Stimulated activated CD8-positive, alpha-beta memory T cell treated with anti-CD3 and anti-CD28 coated beads, Interleukin-4, amount 100 ng/mL, for 1 hour (primary cell): ENCODE measurements at places on chromosomes 2 and 18.

DNA sequence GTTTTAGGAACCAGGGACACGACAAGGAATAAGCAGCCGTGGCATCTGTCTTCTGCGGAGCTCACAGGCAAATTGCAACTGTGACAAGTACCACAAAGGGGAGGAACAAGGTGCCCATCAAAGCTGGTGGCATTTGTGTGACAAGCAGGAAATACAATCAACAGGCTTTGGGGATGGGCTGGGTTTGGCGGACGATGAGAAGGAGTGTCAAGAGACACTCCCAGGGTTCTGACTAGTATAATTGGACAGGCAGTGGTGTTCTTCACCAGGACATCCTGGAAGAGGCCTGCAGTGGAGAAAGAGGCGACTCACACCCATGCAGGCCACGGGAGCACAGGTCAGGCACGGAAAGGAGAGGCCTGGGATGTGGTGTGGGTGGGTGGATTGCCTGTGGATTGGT is 14.2 kb upstream of the SPATA3 start:
- DNase-seq, result no peak

- DNase-seq, result no peak
Observed at GRCh38 chr18:48896875-48897511, 53.8 kb downstream of the SMAD7 start.

DNA sequence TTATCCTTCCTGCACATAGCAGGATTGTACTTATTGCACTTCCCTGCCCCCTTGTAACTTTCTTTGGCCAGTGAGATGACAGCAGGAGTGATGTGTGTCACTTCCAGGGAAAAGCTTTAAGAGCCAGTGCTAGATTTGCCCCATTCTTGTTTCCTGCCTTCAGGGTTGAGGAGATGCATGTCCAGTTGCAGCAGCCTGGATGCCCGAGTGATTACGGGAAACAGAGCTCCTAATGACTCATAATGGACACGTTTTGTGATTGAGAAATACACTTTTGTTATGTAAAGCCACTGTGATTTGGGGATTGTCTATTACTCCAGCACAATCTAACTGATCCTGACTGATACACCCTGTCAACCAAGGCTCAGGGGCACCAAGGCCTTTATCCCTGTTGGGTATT is 5.0 kb upstream of the TET3 start:
- DNase-seq, result no peak

GRCh38 chr18:31040686-31041270 is 1.8 kb downstream of the DSC3 start:
- DNase-seq, result no peak

DNA sequence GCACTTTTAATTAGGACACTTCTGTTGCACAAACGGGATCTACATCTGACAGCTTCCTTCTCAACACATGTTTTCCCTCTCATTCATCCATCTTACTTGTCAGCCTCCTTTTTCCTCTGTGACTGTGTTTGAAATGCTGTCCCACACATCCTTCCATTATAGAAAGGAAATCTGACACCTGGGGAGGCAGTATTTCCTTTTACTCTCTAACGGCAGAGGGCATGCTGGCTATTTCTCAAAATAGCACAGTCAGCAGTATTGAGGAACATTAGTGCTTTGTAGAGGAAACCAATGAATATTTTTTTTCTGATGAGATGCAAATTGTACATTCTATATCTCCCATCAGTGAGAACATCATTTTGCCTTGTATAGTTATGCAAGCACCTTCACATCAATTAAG is 668.7 kb downstream of the SLC4A3 start:
- DNase-seq, result no peak

DNA sequence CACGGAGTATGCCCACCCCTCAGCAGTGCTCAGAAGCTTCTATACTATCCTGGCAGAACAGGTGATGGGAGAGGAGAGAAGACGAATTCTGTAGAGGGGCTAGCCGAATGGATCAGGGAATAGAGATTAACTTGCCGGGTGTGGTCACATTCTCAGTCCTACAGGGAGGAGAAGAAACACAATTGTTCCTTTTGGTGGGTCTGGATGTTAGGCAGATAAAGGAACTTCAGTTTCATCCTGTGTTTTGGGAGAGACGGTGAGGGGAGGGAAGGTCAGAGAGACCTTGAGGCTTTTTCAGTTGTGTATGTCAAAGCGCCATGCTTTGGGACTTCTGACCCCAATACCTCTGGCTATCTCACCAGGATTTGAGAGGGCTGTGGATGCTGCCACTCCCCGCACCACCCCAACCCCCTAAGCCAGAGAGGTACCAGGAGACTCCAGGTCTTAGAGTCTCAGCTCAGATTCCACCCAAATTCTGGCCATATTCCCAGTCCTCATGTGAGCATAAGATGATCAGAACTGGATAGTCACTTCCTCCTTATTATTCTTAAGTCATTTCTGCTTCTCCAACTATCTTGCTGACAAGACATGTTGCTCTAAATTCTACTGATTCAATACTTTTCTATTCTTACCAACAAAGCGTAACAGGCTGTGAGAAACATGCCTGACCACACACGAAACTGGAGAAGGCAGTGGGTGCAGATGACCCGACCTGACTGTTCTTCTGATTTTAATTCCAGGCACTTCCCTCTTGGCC is 2.3 kb upstream of the TMEM37 start:
- no peak for DNase-seq

DNA sequence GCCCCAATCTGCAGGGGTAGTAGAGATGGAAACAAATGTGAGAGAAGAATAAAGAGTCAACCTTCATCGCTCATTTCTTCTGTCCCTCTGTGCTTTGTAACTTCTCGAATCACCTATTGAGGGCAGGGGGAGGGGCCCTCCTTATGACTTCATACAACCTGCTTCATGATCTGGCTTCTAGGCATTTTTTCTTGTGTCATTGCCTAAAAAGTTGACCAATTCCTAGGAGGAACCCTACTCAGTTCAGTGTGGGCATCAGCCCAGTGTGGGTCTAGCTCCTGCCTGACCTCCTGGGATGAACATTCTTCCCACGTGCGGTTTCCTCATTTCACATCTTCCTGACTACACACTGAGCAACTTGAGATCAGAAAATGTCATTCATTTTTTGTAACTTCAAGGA is 46.3 kb upstream of the CREB1 start:
- DNase-seq, result no peak

DNA sequence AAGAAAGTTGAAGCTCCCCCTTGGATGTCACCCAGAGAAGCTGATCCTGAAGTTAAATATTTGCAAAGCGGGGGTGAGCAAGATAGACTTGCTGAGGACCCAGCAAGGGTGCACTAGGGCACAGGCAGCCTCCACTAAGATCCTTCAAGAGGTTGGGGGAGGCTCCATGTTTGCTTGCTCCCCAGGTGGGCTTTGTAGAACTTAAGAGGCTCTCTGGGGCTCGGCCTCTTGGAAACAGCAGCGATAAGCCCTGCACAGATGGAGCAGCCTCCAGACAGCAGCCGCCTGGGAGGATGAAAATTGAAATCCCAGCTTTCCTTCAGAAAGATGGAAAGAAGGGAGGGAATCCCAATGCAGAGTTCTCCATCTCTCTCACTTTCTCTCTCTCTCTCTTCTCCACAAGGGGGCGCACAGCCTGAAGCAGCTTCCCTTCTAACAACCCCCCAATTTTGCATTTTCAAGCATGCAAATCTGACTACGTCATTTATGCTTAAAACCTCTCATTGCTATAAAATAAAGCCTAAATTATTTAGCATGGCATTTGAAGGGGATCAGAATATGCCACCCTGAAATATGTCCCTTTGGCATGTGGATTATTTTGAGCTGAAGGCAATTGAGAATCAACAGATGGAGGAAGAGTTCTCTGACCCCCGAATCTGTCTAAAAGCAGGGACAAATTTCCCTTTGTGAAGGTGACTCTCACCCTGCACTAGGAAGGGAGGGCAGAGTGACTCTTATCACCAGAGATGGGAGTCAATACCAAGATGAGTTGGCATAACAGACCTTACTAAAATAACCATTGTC is 185.7 kb upstream of the KLHL29 start:
- no peak for DNase-seq

DNA sequence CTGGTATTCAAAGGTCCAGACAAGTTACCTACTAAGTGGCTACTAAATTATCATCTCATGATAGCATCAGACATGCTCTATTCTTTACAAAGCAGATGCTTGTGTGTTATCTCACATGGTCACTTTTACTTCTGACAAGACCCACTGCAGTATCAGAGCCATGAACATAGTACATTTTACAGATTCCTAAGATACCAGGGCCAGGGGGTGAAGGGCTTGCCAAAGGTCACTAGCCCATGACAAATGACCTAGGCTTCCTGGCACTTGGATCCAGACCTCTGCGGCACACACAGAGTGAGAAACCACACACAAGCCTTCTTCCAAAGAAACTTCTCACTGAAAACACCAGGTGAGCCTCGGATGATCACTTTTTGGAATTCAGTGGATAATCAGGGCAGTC is 446.8 kb downstream of the EIPR1 start:
- no peak for DNase-seq

GRCh38 chr2:138329162-138329561 is 172.4 kb upstream of the SPOPL start:
- no peak for DNase-seq

- no peak for DNase-seq
Observed at GRCh38 chr2:121635371-121635770, 13.9 kb downstream of the CLASP1 start.

GRCh38 chr2:46821600-46821999 is 94.0 kb downstream of the MCFD2 start:
- DNase-seq, result no peak

- DNase-seq, result no peak
Observed at GRCh38 chr18:48866028-48866733, 84.6 kb downstream of the SMAD7 start.

GRCh38 chr2:152497481-152498052 is 162.6 kb downstream of the FMNL2 start:
- DNase-seq, result no peak

DNA sequence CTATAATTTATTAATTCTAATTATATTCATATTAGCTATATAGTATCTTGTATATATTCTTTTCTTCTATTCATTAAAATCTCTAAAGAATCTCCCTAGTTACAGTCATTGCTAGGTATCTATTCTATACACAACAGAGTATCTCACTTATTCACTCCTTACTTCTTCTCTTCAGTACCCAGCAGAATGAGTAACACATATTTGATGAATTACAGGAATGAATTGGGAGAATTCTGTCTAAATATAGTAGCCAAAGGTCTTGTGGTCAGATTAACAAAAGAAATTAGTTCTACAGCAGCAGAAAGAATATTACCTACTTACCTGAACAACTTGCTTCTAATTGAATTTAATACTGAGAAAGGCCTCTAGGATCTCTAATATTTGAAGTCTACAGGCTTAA is 758.0 kb upstream of the ZEB2 start:
- no peak for DNase-seq

DNA sequence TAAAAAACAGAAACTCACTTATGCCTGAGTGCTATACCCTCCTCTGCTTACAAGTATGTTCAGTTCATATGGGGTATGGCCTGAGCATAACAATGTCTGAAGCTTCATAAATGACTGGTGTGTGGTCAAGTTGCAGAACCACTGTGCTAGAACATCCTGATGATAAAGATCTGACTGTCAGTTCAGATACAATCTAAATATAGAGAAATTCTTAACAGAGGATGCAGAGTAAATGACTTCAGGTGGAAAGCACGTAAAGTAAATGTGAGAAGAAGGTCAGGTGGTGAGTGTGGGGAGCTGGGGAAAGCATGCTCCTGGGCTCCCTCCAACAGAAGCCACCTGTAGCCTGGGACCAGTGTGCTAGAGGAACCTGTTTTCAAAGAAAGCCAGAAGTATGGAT is 926.2 kb downstream of the TSN start:
- no peak for DNase-seq

DNA sequence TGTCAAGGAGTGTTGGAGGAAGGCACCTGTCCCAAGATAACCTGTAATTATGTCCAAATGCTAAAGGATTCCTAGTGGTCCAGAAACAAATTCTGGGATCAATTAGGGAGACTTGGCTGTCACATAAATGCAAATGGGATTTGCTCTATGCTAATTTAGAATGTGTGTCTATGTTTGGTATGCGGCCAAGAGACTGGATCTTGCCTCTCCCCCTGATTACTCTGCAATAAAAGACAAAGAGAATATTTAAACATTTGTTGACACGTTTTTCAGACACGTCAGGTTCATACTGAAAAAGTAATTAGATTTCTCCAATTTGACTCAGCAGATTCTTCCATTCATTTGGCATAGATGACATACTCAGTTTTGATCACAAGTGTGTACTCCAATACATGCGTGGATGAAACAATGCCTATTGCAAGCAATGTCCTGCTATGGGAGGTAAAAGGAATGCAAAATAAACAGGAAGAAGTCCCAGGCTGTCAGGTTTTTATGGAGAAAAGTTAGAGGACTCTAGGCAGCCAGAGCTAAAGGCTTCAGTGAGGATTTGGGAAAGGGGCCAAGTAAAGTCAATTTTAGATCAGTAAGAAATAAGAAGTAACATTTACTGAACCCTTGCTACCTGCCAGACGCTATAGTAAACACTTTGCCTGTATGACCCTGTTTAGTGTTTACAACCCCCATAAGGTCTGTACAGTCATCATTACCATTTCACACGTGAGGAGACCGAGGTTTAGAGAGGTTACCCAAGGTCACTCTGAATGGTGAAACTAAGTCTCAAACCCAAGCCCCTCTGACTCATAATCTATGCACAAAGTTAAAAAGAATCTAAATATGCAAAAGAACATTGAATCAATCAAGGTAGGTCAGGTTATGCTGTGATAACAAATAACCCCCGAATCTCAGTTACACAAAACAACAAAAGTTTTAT is 7.8 kb downstream of the ANTXR1 start:
- no peak for DNase-seq

- DNase-seq, result no peak
Observed at GRCh38 chr2:207235621-207236020, 69.9 kb upstream of the KLF7 start.

- DNase-seq, result no peak
Observed at GRCh38 chr2:207283356-207283755, 117.6 kb upstream of the KLF7 start.

GRCh38 chr2:181973171-181973783 is 12.4 kb upstream of the PPP1R1C start:
- no peak for DNase-seq

DNA sequence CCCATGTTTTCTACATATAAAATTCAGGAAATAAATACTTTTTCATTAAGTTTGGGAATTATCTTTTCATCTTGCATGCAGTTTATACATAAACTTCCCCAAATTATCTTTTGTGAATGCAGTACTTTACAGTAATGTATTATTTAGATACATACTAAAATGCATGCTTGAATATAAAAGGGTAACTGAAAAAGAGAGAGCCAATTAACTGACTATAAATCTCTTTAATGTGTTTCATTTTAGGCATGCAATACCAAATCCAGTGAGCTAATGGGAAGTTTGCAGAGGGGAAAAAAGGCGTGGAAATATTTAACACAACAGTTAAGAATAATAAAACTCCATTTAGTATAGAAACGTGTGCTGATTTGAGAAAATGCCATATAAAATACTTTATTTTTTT is 39.2 kb downstream of the COL4A4 start:
- DNase-seq, result no peak

GRCh38 chr2:9297156-9297555 is 90.5 kb downstream of the ASAP2 start:
- DNase-seq, result no peak

- no peak for DNase-seq
Observed at GRCh38 chr18:48621815-48622555, 83.2 kb downstream of the CTIF start.

GRCh38 chr2:37794717-37795116 is 123.3 kb upstream of the CDC42EP3 start:
- no peak for DNase-seq

GRCh38 chr2:221443645-221444044 is 128.5 kb downstream of the EPHA4 start:
- no peak for DNase-seq

- no peak for DNase-seq
Observed at GRCh38 chr18:39701055-39701783, 2135.6 kb upstream of the CELF4 start.
